ENCODE measurements at places on chromosomes 4 and X.
A peak's percentile ranks its signal among the peaks of the same experiment; 100 is the strongest.

- DNase-seq, result no peak
Measured at GRCh38 chr4:55001538-55001937, 123.9 kb downstream of the KDR start.

- DNase-seq, result no peak
Measured at GRCh38 chrX:133979641-133980230, 5.7 kb downstream of the GPC3 start.

- peak; percentile 51 for DNase-seq
Measured at GRCh38 chr4:6172093-6172926, 28.0 kb downstream of the JAKMIP1 start.

GRCh38 chr4:78529569-78530209 is 21.9 kb upstream of the ANXA3 start:
- no peak for DNase-seq

All from CD4-positive, alpha-beta T cell treated with Interleukin-17A for 1 hour (primary cell).